MCF 10A (cell line): ENCODE measurements at places on chromosomes 2 and 18. TPM values are rescaled to one million over a fixed set of nuclear protein-coding genes. Genes with fewer than 3 reads are reported as not detected.

CD8B2 gene
- not detected in 2 replicates for total RNA-seq

REG1B gene
- not detected in 2 replicates for total RNA-seq

RAB12 gene
- total RNA-seq: 27.8 and 28.4 TPM in 2 replicates

CYP1B1 gene
- 37.2 and 53.3 TPM in 2 replicates for total RNA-seq

RND3 gene
- 158 and 182 TPM in 2 replicates for total RNA-seq

SOCS6 gene
- total RNA-seq: 16.9 and 20.4 TPM in 2 replicates

CXCR4 gene
- 0.54 and 1.1 TPM in 2 replicates for total RNA-seq

TMEM169 gene
- total RNA-seq: 0.25 and 0.35 TPM in 2 replicates

ELOA2 gene
- not detected in 2 replicates for total RNA-seq

ALPI gene
- not detected in 2 replicates for total RNA-seq

GRCh38 chr18:11980163-11980493 lies 1.2 kb upstream of the IMPA2 start:
- no peak for DNase-seq

- no peak for DNase-seq
Observed at GRCh38 chr2:54601339-54601738, 122.1 kb upstream of the EML6 start.

- no peak for DNase-seq
Observed at GRCh38 chr18:62784966-62785413, 69.6 kb downstream of the PHLPP1 start.

- DNase-seq: peak; percentile 73
Observed at GRCh38 chr2:127153691-127154158, 46.8 kb upstream of the BIN1 start.

DNA sequence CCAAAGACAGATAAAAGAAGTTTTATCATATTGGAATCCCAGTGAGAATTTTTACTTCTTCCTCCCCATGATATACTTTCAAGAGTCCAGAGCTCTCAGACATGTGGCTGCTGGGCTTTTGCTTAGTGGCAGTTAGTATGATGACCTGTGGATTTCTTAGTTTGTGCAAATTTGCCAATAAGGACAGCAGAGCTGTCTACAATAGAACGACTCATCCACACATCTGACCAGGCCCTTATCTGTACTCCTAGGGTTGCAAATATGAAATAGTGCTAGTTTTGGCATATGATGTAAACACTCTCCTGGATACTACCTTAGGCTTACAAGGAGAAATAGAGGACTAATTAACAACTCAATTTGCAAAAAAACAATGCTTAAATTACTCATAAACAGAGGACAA lies 758.4 kb upstream of the TMEFF2 start:
- peak; percentile 3 for DNase-seq

GRCh38 chr2:138336146-138336545 lies 165.4 kb upstream of the SPOPL start:
- DNase-seq: no peak

DNA sequence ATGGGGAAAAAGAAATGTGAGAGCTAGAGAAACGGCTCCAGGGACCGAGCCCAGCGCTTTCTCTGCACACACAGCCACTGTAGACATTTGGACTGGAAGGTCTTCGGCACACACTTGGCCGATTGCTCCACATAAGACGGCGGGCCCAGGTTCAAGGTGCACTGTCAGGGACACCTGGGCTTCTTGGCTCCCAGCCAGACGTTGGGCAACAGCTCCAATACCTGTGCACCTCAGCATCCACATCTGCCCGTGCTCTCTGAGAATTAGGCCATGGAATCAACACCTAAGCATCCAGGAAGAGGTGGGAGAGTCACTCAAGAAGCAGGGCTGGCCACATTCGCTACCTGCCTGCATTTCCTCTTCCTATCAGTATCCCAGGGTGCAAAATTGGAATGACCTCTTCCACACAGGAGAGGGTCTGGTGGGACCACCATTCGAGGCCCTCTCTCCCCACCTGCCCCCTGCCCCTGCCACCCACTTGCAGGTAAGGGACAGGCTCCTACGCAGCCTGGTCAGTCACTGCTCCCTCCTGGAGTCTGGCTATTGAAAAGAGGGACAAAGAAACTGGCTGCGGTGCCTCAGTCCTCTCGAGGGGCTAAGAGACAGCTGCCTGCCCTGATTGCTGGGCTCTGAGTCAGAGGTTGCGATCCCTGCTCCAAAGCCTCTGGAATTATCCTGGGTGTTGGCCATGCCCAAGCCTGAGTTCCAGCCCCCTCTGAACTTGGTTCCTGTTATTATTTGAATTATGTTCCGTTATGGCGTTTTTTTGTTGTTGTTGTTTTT lies 40.1 kb upstream of the TAF1B start:
- peak; percentile 94 for DNase-seq
